ENCODE measurements at places on chromosomes 1 and 21.

- DNase-seq = peak; percentile 51
Observed at GRCh38 chr1:152479792-152480595, 30.6 kb upstream of the LCE5A start.

GRCh38 chr1:212138457-212138856 lies 102.9 kb downstream of the DTL start:
- no peak for DNase-seq

DNA sequence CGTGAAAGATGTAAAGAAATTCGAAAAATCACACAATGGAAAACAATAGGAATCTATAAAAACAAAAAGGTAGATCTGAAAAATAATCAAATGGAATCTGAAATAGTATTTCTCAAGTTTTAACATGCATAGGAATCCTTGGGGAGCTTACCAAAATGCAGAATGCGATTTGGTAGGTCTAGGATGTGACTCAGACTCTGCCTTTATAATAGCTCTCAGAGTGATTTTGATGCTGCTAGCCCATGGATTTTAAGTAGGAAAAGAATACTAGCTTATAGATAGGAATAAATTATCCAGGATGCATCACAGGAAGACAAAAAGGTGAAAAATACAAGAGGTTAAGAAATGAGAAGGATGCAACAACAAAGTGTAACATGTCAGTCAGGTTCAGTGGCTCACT lies 14.1 kb upstream of the RABGGTB start:
- DNase-seq = no peak

GRCh38 chr1:202023001-202023433 lies 12.6 kb downstream of the ELF3 start:
- no peak for DNase-seq

DNA sequence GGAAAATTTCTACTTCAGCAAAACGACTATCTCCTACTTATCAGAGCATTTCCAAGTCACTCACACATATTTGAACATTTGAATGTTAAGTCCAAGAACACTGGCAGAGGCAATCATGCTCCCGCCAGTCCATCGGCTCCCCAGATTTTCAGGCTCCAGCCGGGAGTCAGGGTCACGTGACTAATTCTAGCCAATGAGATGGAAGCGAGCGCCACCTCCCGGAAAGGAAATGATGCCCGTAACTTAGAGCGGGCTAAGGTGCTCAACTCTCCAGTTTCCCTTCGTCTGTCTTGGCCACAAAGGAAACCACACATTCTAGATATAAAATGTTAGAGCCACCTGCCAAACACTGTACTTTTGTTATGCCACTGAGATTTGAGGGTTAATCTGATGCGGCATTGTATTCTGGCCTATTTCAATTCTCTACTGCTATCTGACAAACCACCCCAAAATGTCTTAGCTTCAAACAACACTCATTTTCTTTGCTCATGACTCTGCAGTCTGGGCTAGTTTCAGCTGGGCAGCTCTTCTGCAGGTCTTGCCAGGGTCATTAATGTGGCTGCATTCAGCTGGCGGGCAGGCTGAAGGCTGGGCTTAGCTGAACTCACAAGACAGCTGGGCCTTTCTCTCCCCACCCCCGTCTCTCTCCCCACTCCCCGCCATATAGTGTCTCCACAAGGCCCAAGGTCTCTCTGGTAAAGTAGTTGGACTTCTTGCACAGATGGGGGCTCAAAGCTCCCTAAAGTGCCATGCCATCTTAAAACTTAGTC lies 16.5 kb upstream of the LHX4 start:
- peak; percentile 33 for DNase-seq

DNA sequence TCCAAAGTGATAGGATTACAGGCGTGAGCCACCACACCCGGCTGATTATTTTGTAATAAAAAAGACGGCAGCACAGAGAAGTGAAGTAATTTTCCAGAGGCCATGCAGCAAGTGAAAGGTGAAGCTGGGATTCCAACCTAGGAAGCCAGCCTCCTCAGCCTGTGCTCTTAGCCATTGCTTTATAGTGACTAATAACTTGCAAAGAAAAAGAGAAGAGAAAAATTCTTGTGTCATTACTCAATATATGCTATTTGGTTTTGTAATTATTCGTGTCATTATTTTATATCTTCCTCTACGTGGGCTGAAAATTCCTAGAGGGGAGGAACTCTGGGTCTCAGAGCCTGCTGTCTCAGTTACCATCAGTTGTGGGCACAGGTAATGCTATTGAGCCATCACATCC lies 1.6 kb upstream of the IER5 start:
- no peak for DNase-seq

GRCh38 chr1:117627546-117628130 lies 21.8 kb downstream of the TENT5C start:
- no peak for DNase-seq

DNA sequence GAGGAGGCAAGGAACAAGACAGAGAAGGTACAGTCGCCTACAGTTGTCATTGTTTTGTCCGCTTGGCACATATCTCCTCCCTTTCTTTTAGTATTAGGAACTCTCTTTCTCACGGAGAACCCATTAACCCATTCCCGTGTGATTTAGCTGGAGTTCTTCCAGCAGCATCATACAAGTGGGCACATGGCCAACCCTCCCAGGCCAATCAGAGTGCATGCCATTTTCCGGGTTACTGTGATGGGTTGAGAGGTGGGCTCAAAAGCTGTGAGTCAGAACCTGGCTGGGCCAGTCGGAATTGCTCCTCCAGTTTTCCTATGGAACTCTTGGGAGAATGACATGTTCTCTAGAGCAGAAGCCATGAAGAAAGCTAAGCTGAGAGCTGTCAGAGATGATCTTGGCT lies 83.1 kb upstream of the SOD1 start:
- DNase-seq = no peak

GRCh38 chr1:5526822-5527551 lies 465.2 kb downstream of the NPHP4 start:
- DNase-seq = no peak

- DNase-seq = no peak
Observed at GRCh38 chr1:156550346-156550745, 22.0 kb downstream of the IQGAP3 start.

DNA sequence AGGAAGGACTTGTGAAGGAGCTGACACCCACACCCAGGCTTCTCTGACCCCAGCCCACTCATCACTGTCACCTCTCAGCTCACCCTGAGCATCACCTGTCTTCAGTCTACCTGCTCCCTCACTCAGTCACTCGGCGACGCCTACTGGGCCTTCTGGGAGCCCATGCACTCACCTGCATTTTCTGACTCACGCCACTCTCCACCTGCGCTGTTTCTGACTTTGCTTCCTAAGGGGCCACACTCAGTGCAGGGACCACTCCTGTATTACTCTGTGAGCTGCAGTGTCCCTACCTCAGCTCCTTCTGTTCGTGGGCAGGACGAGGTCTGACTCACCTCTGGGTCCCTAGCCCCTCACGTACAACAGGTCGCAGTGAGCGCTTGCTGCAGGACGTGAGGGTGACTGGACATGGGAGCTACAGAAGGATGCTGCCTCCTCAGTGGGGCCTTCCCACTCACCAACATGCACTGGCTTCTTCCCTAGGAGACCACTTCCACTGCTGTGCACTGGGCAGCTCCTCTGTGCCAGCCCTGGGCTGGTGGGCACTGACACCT lies 102.3 kb downstream of the GLIS1 start:
- DNase-seq = no peak

GRCh38 chr1:24481101-24481500 lies 21.5 kb upstream of the RCAN3 start:
- DNase-seq = peak; percentile 68

DNA sequence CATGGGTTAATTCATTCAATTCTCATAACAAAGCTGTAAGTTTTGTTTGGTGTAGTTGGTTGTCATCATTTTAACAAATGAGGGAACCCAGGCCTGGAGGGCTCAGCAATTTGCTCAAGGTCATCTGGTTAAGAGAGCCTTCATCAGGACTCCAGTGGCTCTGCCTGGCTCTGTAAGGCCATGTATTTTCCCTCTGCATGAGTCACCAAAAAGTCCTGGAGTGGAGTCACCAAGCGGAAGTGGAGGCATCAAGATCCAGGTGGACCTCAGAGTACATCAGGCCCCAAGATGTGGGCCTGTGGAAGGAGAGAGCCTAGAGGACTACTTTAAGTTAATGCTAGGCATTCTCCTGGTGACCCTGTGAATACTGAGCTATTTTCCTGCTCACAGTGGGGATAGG lies 30.0 kb upstream of the RBM15 start:
- DNase-seq = no peak

DNA sequence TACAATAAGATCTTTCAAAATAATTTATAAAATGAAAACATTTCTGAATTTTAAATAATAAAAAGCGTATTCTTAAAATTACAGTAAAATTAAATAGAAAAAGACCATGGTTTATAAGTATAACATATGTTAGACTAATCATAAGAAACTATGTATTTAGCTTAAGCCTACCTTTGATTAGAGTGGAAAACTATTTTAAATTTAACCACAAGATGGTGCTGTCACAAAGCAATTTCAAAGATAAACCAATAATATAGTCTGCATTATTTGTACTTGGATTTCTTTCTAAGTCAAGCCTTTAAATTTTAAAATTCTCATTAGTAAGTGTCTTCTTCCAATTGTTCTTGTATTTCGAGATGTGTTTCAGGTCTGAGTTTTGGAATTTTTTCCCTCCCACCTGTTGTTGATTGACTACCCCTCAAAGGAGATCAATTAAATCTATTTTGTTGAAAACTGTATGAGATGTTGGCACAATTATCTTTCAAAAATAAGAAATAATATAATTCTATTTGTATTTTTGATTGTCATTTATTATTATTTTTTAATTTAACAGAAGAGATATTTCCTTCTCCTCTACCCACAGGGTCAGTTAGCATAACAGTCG lies 459.8 kb downstream of the KCNT2 start:
- DNase-seq = peak; percentile 8

DNA sequence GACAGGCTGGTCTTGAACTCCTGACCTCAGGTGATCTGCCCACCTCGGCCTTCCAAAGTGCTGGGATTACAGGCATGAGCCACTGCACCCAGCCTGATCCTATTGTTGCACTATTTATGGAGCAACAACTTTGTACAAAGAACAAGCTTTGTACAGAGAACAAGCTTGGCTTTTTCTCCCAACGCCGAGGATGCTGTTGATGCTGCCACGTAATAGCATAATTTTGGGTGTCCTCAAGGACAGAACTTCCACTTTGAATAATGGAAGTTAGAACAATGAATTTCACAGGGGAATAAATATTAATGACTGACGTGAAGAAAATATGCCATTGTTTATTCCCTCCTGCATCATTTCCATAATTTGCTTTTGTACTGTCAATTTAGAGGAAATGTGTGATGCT lies 12.8 kb upstream of the RBP7 start:
- DNase-seq = no peak

DNA sequence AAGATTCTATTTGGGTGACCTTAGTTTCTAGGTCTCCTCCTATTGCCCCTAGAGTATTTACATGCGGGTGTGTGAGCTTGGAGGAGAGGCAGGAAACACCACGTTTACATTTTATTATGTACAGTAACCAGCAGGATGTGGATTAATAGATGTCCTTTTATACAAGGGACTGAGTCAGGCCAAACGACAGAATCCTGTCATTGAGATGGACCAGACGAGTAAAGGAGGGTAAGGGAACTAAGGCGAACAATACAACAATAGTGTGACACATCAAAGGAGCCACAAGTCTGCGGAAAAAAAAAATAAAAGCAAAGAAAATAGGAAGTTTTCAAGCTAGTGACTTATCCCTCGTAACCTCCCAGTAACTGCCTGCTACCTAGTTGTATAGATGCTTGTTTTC lies 151.1 kb downstream of the GABPA start:
- no peak for DNase-seq

GRCh38 chr1:54606096-54606989 lies 17.0 kb downstream of the FAM151A start:
- no peak for DNase-seq

DNA sequence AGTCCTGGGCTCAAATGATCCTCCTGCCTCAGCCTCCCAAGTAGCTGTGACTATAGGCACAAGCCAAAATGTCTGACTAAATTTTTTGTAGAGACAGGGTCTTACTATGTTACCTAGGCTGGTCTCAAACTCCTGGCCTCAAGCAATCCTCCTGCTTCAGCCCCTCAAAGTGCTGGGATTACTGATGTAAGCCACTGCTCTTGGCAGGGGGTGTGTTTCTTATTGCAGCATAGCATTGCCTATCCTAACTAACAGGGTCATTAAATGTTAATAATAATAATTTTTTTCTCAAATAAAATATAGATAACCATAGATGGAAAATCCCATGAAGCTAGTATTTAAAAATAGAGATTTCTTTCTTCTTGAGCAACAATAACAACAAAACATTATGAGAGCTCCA lies 52.4 kb downstream of the EXO1 start:
- no peak for DNase-seq

GRCh38 chr1:234140388-234140787 lies 232.9 kb upstream of the COA6 start:
- DNase-seq = no peak

- no peak for DNase-seq
Observed at GRCh38 chr1:184509105-184509504, 122.3 kb downstream of the C1orf21 start.

GRCh38 chr1:3697810-3698209 lies 45.5 kb downstream of the TP73 start:
- no peak for DNase-seq

DNA sequence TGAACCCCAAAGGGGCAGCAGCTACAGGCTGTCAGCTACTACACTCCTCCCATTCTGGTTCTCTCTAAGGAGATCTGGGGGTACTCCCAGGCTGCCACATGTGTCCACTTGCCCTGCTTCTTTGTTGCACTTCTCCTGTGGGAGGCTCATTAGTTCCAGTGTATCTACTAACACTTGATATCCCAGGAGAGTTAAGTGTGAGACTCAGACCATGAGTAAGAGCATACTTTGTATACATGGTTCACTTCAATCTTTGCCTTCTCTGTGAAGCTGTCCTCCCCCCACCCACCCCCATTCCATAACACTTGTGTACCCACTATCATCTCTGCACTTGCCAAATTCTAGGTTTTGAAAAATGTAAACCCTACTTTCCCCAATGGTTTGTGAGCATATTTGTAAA lies 34.9 kb upstream of the GADD45A start:
- DNase-seq = no peak

GRCh38 chr1:223747838-223748335 lies 35.5 kb downstream of the CAPN2 start:
- DNase-seq = no peak

DNA sequence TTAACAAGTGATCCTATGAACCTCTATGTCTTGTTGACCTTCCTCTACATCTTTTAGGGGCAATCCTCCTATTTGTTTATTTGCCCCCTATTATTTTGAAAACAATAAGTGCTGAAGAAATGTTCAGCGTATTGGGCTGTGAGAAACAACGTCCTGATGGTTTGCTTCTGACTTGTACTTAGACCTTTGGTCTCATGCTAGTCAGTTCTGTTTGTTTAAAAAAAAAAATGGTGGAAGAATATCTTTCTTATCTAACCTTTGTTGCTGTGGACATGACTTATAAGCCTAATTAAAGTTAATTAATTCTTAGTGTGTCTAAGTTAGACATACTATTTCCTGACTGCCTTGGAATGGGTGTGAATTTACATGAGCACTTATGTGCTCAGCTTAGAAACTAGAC lies 20.7 kb downstream of the ATP1A1 start:
- no peak for DNase-seq

- no peak for DNase-seq
Observed at GRCh38 chr1:207935166-207935583, 24.2 kb upstream of the CD34 start.

GRCh38 chr21:35399706-35400105 lies 350.6 kb upstream of the RUNX1 start:
- DNase-seq = no peak
